ENCODE measurements at places on chromosomes 6 and 20.

DNA sequence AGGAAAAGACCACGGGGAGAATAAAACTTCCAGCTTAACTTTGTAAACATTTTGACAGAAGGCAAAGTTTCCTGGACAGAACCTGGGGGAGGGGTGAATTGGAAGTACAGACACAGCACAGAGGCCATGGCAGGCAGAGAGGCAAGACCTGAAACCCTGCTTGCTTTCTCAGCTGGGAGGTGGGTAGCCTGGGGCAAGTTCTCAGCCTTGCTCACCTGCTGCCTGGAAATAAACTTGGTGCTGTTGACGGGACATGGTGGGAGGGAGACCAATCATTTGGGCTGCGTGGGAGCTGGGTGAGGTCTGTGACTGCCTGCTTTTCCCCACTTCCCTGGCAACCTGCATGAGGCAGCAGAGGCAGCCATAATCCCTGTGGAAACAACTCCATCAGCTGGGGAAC, 221.3 kb downstream of the MOXD1 start:
- H3K27me3 ChIP-seq, result no peaks in the 10 kb centered on the region
- no peak overlapping the region for H3K4me3 ChIP-seq
- no peaks in the 10 kb centered on the region for H3K4me1 ChIP-seq
- no peak overlapping the region for H3K27ac ChIP-seq
- no peaks in the 10 kb centered on the region for H3K36me3 ChIP-seq
- no peak for DNase-seq

GRCh38 chr6:4304927-4305455, 169.6 kb upstream of the ECI2 start:
- no peaks in the 10 kb centered on the region for H3K27me3 ChIP-seq
- no peak overlapping the region for H3K27ac ChIP-seq
- no peak overlapping the region for H3K4me3 ChIP-seq

GRCh38 chr20:53559816-53560215, 33.8 kb downstream of the ZNF217 start:
- H3K4me3 ChIP-seq, result no peak overlapping the region
- peak; percentile 48 for DNase-seq
- H3K4me1 ChIP-seq, result no peaks in the 10 kb centered on the region

- peaks cover 16% of the 10 kb centered on the region for H3K4me1 ChIP-seq
- DNase-seq, result no peak
- no peak overlapping the region for H3K4me3 ChIP-seq
- no peaks in the 10 kb centered on the region for H3K36me3 ChIP-seq
- no peaks in the 10 kb centered on the region for H3K27me3 ChIP-seq
- H3K27ac ChIP-seq, result no peak overlapping the region
These were observed 47.2 kb upstream of the FAM50B start for GRCh38 chr6:3801960-3802359.

DNA sequence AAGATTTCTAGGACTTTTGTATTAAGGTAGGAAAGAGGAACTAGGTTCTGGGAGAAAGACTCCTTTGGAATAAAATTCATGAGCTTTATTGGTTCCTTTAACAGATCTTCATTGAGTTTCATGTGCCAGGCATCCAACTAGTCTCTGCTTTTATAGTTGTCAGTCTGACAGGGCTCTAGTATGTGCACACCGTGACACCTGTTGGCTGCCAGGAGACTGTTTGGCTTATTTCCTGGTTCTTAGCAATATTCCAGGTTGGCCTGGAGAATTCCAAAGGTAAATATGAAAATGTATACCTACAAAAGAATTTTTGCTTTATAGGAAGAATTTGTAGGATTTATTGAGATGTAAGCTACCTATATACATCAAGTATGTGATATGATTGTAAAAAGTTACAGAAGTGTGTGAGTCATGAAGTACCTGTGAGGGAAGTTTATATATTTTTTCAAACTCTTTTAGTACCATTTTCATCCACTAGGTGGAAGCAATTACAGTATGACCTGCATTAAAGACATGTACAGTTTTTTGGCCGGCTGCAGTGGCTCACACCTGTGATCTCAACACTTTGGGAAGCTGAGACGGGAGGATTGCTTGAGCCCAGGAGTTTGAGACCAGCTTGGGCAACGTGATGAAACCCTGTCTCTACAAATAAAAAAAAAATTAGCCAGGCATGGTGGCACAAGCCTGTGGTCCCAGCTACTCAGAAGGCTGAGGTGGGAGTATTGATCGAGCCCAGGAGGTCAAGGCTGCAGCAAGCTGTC, 35.2 kb downstream of the NDUFAF5 start:
- DNase-seq, result peak; percentile 49
- H3K4me3 ChIP-seq, result no peak overlapping the region
- H3K4me1 ChIP-seq, result no peaks in the 10 kb centered on the region
- H3K27me3 ChIP-seq, result no peaks in the 10 kb centered on the region
- no peak overlapping the region for H3K27ac ChIP-seq
- H3K36me3 ChIP-seq, result peaks cover 2% of the 10 kb centered on the region

- no peaks in the 10 kb centered on the region for H3K27me3 ChIP-seq
- H3K4me3 ChIP-seq, result no peak overlapping the region
These were observed 63.8 kb upstream of the FABP7 start for GRCh38 chr6:122715725-122716124.

DNA sequence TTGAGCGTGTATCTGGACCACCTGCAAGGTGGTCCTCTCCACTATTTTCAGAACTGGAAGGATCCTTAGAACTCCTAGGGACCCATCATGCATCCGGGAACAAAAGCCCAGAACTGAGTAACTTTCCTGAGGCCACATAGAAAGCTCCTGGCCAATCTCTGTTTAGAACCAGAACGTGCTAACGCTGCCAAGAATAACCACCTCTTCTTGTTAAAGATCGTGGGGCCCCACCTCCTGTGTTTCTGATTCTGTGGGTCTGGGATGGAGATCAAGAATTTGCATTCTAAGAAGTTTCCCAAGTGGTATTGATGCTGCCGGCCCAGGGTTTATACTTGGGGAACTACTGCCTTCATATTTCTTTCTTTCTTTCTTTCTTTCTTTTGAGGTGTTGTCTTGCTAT, 13.3 kb downstream of the CD40 start:
- H3K36me3 ChIP-seq, result no peaks in the 10 kb centered on the region
- H3K27me3 ChIP-seq, result no peaks in the 10 kb centered on the region
- H3K4me1 ChIP-seq, result no peaks in the 10 kb centered on the region
- no peak for DNase-seq
- no peak overlapping the region for H3K27ac ChIP-seq

DNA sequence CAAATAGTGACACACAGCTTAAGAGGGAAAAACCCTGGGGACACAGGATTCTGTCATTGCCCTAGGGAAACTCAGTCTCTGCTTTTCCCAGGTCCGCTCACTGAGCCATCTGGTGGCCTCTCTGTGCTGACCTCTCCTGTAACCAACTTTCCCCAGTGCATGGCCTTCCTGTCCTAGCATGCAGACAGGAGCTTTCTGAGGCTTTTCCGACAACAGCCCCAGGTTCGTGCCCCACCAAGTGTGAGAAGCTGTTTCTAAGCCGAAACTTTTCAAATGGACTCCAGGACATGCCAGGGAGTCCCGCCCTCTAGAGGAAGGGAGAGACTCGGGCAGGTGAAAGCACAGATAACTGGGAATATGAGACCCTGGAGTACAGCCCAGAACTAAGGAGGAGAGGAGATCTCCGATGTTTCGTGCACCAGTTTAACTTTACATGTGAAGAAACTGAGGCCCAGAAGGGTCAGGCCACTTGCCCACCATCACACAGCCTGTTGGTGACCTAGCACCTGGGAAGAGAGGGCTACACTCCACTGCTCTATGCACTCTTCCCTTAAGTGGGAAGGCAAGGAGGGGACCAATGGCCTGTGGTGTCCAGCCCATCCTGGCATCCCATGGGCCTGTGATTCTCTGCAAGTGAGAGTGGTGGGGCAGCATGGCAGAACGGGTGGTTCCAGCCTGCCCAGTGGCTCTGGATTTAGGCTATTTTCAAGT, 46.2 kb downstream of the RPP40 start:
- H3K36me3 ChIP-seq, result peaks cover 3% of the 10 kb centered on the region
- DNase-seq, result no peak
- H3K4me3 ChIP-seq, result no peak overlapping the region

DNA sequence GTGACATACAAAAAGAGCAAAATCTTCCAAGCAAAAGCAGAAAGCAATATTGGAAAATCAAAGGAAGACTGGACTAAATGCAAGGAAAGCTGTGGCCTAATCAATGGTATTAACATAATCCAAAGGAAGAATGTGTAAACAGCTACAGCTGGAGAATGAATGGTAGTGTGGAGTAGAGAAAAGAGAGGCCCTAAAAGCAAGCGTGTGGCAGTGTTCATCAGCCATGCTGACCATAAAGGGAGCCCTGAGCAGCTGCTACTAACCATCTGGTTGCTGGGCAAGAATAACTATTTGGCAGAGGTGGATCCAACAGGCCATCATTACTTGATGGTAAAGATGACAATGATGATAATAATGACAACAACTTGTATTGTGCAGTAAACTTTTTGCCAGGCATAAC, 148.5 kb upstream of the BEND6 start:
- no peaks in the 10 kb centered on the region for H3K36me3 ChIP-seq
- H3K27ac ChIP-seq, result peak overlapping the region; percentile 11
- no peak for DNase-seq

GRCh38 chr6:3631186-3631585, 120.3 kb downstream of the PXDC1 start:
- peaks cover under 1% of the 10 kb centered on the region for H3K27me3 ChIP-seq
- no peak overlapping the region for H3K4me3 ChIP-seq
- no peaks in the 10 kb centered on the region for H3K36me3 ChIP-seq
- no peak overlapping the region for H3K27ac ChIP-seq

DNA sequence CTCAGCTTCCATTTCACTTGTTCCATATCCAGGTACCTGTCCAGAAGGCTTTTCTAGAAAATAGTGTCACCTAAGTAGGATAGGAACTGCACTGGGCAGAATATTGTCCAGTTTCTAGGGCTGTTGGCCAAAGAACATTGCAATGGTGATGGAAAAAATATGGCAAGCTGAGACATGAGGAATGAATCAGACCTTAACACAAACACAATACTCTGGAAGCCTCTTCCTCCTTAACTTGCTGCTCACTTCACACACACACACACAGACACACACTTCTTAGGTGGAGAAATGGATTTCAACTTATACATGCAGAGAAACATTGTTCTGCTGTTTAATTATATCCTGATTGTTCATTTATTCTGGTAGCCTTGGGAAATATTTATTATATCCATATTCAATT, 203.0 kb upstream of the RGS17 start:
- no peak overlapping the region for H3K27ac ChIP-seq
- DNase-seq, result no peak
- no peaks in the 10 kb centered on the region for H3K4me1 ChIP-seq
- no peaks in the 10 kb centered on the region for H3K27me3 ChIP-seq
- H3K36me3 ChIP-seq, result no peaks in the 10 kb centered on the region

- no peak for DNase-seq
- no peak overlapping the region for H3K27ac ChIP-seq
- H3K4me3 ChIP-seq, result no peak overlapping the region
- H3K27me3 ChIP-seq, result no peaks in the 10 kb centered on the region
- H3K36me3 ChIP-seq, result no peaks in the 10 kb centered on the region
These were observed 302.1 kb upstream of the RNF217 start for GRCh38 chr6:124660185-124660584.

- no peak overlapping the region for H3K27ac ChIP-seq
- H3K27me3 ChIP-seq, result no peaks in the 10 kb centered on the region
- H3K4me1 ChIP-seq, result no peaks in the 10 kb centered on the region
- H3K36me3 ChIP-seq, result peaks cover 4% of the 10 kb centered on the region
- no peak overlapping the region for H3K4me3 ChIP-seq
These were observed 7.1 kb downstream of the GJA1 start for GRCh38 chr6:121442576-121442975.

DNA sequence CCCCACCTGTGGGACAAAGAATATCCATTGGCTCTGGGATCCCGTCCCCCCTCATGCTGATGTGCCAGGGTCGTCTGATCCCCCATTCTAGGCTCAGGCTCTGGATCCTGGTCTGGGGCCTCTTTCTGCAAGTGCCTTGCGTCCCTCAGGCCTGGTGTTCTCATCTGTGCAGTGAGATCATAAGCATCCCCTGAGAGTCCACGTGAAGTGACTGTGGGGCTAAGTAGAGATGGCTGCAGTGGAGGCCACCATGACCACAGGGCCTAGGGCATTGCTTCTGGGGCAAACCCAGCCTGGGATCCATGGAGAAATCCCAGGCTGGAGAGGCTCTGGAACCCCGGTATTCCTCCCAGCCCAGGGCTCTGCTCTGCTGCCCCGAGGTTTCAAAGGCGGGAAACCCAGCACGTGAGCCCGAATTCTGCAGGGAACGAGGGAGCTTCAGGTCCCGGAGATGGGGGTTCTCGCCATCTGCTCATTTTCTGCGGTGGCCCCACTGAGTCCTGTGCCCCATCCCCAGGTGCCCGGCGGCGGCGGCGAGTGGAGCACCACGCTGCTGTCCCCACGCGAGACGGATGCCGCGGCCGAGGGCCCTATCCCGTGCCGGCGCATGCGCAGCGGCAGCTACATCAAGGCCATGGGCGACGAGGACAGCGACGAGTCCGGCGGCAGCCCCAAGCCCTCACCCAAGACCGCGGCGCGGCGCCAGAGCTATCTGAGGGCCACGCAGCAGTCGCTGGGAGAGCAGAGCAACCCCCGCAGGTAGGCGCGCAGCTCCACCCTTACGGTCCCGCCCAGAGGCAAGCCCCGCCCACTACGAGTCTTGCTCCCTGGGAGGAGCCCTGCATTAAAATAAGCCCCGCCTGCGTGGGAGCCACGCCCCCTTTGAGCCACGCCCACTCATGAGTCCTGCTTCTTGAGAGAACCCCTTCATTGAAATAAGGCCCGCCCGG, 105.5 kb upstream of the MYL9 start:
- H3K27ac ChIP-seq, result no peak overlapping the region
- no peaks in the 10 kb centered on the region for H3K36me3 ChIP-seq
- H3K4me3 ChIP-seq, result peak overlapping the region; percentile 7
- peak; percentile 44 for DNase-seq
- H3K27me3 ChIP-seq, result peaks cover 4% of the 10 kb centered on the region

DNA sequence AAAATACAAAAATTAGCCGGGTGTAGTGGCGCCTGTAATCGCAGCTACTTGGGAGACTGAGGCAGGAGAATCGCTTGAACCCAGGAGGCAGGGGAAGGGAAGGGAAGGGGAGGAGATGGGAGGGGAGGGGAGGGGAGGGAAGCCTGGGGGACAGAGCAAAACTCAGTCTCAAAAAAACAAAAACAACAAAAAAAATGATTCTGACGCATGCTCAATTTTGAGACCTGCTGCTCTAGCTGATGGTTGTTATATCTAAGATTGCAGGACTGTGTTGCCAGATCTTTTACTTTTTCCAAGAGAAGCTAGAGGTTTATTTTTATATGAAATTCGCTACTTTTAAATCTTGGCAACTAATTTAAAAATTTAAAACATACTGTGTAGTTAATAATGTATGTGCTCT, 2.4 kb upstream of the WFDC2 start:
- H3K4me3 ChIP-seq, result no peak overlapping the region
- DNase-seq, result no peak
- H3K4me1 ChIP-seq, result no peaks in the 10 kb centered on the region
- no peak overlapping the region for H3K27ac ChIP-seq
- H3K27me3 ChIP-seq, result peaks cover 35% of the 10 kb centered on the region
- H3K36me3 ChIP-seq, result no peaks in the 10 kb centered on the region

- no peak overlapping the region for H3K4me3 ChIP-seq
- H3K27me3 ChIP-seq, result no peaks in the 10 kb centered on the region
- H3K27ac ChIP-seq, result no peak overlapping the region
These were observed 50.3 kb downstream of the ANKRD6 start for GRCh38 chr6:89483111-89483720.

- H3K4me3 ChIP-seq, result no peak overlapping the region
- H3K36me3 ChIP-seq, result peaks cover 37% of the 10 kb centered on the region
- no peaks in the 10 kb centered on the region for H3K4me1 ChIP-seq
- no peak overlapping the region for H3K27ac ChIP-seq
These were observed 20.7 kb downstream of the DYNLRB1 start for GRCh38 chr20:34536798-34537394.

GRCh38 chr6:53464927-53465460, 79.9 kb downstream of the GCLC start:
- H3K27me3 ChIP-seq, result no peaks in the 10 kb centered on the region
- no peaks in the 10 kb centered on the region for H3K4me1 ChIP-seq
- H3K27ac ChIP-seq, result no peak overlapping the region
- DNase-seq, result no peak
